Posterior cingulate gyrus (tissue), 11 donors: ENCODE measurements at places on chromosomes 2 and 18.

GRCh38 chr2:195810340-195811098 is 153.5 kb downstream of the SLC39A10 start:
- no peak for DNase-seq

- no peak for DNase-seq
These were observed 52.7 kb downstream of the LBH start for GRCh38 chr2:30283931-30284565.

DNA sequence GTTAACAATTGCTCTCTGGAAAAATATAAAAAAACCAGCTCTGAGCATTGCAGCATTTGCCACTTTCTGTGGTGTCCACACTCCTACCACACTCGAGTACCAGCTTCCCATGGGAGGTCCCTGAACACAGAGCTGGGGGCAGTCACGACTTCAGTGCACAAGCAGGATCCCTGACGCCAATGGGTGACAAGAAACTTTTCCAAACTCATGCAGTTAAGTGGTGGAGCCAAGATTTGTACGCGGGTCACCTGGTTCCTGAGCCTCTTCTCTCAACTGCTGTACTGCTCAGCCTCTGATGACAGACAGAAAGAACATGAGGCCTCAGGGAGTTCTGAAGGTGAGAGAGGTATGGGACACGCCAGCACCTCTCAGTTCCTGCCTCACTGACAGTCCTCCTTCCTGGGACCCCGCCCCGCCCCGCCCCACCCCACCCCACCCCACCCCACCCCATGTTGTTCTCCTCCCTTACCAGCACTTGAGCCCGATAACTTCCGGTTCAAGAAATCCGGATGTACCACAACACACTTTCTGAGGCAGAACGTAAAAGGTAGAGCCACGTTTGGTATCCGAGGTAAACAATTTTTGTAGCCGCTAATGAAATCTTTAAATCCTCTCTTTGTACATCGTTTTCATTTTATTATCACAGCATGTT is 287.6 kb downstream of the MYCN start:
- no peak for DNase-seq

GRCh38 chr2:74845991-74846390 is 12.1 kb downstream of the HK2 start:
- no peak for DNase-seq

DNA sequence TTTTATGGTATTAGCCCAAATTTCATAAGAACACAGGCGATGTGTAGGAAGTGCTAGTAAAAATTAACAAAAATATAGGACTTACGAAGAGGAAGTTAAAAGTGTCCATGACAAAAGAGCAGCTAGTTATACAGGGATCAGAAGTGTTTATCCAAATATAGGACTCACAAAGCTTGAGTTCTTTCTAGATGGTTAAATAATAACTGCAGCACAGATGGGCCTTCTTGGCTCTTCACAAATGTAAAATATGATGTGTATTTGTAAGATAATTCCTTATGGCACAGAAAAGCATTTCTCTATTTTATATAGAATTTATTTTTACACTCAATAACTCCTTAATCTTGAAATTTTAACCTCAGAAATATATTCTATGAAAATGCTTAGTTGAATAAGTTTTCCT is 100.9 kb upstream of the SPHKAP start:
- no peak for DNase-seq
